A549 treated with Mapracorat at 1 μM for 4 hours (cell line): ENCODE measurements at places on chromosomes 1 and 21. TPM values are rescaled to one million over a fixed set of nuclear protein-coding genes. Genes with fewer than 3 reads are reported as not detected.

OR6K6 gene
- not detected in 5 replicates for total RNA-seq

IFNLR1 gene
- total RNA-seq = 0.85 to 1.4 TPM (median 1.1 TPM) in 5 replicates

CBR3 gene
- 10.7 to 14.1 TPM (median 13.5 TPM) in 5 replicates for total RNA-seq

NPPB gene
- 0.22 TPM in 1 of 5 replicates, not detected in the others for total RNA-seq

HES3 gene
- total RNA-seq = not detected in 5 replicates

AXDND1 gene
- 0.25 to 0.69 TPM (median 0.48 TPM) in 4 of 5 replicates, not detected in the other for total RNA-seq

LCE3B gene
- total RNA-seq = not detected in 5 replicates

UBL4B gene
- total RNA-seq = not detected in 5 replicates
